ENCODE measurements at places on chromosomes 7 and 10. TPM values are rescaled to one million over a fixed set of nuclear protein-coding genes. Genes with fewer than 3 reads are reported as not detected.

AGAP6 gene
- 18.4 TPM for total RNA-seq

HOXA1 gene
- total RNA-seq: not detected

WNT2 gene
- total RNA-seq: 12.6 TPM

VSIR gene
- total RNA-seq: 109 TPM

PTPN20 gene
- total RNA-seq: 2.5 TPM

LRRC61 gene
- 20.9 TPM for total RNA-seq

PLPP4 gene
- not detected for total RNA-seq

IKZF1 gene
- 34.8 TPM for total RNA-seq

Measured in upper lobe of left lung (tissue), 6 donors.